ENCODE measurements at places on chromosomes 7 and 10.

- no peak for DNase-seq
Measured at GRCh38 chr7:96320442-96320841, 1.5 kb downstream of the SLC25A13 start.

- peak; percentile 57 for DNase-seq
Measured at GRCh38 chr7:140229591-140230515, 53.1 kb upstream of the KDM7A start.

- no peak for DNase-seq
Measured at GRCh38 chr10:78341953-78342614, 308.4 kb downstream of the RPS24 start.

GRCh38 chr7:99837649-99838361, 10.0 kb downstream of the CYP3A43 start:
- DNase-seq = no peak

DNA sequence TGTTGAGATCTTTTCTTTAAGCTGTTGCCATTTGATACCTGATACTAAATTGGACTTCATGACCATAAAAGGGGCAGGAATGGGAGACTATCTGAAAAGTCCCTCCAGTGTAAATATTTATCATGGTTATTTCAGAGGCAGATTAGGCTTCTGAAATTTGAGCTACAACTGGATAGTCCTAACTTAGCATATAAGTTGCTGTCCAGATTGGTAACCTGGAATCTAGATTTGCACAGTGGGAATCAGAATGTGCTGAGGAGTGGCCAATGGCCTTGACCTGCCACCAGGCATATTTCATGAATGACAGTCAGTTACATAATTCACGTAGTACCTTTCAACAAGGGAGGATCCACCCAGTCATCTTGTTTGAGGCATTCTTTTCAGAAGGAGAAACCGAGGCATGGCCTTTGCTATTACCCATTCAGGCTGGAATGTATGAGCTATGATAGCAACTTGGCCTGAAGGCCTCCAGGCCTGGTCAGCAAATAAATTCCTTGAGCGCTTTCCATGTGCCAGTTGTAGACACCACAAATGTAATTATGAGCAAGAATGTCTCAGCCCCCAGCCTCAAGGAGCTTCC, 80.0 kb downstream of the EEPD1 start:
- no peak for DNase-seq

- no peak for DNase-seq
Measured at GRCh38 chr7:100089458-100090196, 858 bp downstream of the COPS6 start.

GRCh38 chr10:95394161-95394880, 103.5 kb upstream of the PDLIM1 start:
- no peak for DNase-seq

- no peak for DNase-seq
Measured at GRCh38 chr10:88477343-88478085, 105.6 kb downstream of the RNLS start.

- peak; percentile 99 for DNase-seq
Measured at GRCh38 chr10:102641880-102642735, 2.2 kb upstream of the TRIM8 start.

- no peak for DNase-seq
Measured at GRCh38 chr10:23338155-23338828, 6.3 kb downstream of the C10orf67 start.

GRCh38 chr10:102462512-102463054, 11.2 kb upstream of the C10orf95 start:
- DNase-seq = no peak

GRCh38 chr7:54249686-54250085, 292.5 kb upstream of the VSTM2A start:
- DNase-seq = no peak

GRCh38 chr10:14838582-14839304, 637 bp downstream of the HSPA14 start:
- peak; percentile 29 for DNase-seq

DNA sequence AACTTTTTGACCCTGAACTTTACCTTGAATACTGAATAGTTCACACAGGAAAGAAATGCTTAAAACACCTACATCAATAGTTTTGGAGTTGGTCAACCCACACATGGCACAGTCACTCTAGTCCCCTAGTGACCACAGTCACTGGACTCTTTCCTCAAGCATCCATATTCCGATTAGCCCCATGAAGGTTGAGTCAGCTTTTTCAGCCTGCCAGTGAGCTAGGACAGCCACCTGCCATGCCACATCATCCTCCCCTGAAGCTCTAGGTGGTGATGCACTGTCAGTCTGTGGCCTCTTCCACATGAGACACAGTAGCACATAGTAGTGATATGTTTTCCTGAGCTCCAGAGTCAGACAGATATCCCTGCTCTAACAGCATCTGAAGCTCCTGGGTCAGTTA, 537.2 kb downstream of the XPNPEP1 start:
- DNase-seq = no peak

GRCh38 chr10:78140066-78140630, 106.5 kb downstream of the RPS24 start:
- DNase-seq = no peak

GRCh38 chr7:152594801-152595200, 81.1 kb downstream of the XRCC2 start:
- DNase-seq = no peak

DNA sequence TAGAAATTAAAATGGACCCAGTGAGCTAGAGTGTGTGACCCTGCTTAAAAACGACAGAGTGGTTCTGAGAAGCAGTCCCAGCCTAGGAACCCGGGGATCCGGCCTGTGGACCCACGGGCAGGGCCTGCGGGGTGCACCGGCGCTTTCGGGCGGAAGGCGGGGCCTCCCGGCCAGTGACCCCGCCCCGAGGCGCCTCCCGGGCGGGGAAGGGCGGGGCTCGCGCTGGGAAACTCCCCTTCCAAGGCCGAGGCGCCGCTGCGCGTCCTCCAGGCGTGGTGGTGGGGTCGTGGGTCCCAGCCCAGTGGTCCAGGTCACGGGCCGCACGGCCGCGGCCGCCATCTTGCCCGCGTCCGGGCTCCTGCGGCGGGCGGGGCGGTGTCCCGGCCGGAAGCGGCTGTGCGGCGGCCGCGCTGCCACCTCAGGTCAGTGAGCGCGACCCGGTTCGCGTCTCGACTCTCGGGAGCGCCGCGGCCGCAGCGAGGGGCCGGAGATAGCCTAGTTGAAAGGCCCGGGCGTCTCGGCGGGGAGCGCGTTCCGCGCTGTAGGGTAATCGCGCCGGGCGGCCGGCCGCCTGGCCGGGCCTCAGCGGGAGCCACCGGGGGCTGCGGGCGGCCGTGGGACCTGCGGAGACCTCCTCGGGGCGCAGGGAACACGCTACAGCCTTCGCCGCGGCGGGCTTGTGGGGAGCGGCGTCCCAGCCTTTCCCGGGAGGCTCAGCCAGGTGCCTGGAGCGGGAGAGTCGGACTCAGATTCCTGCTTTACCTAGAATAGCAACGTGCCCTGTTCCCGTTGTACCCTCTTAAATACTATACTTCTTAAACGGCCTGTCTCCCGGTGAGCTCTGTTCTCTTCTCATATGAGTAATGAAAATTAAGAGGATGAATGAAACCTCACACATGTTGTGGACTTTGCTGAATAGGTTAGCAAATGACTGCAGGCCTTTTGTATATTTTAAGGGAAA, at the start of gene MIOS:
Gene MIOS (plus strand): TSS at position 234 of the 961 bp plus-strand sequence. CDS start 5,592 bp downstream, outside the sequence.
- peak; percentile 82 for DNase-seq

- no peak for DNase-seq
Measured at GRCh38 chr10:74794531-74794930, 31.9 kb upstream of the KAT6B start.

- DNase-seq = no peak
Measured at GRCh38 chr7:157445956-157446295, 109.1 kb downstream of the DNAJB6 start.

DNA sequence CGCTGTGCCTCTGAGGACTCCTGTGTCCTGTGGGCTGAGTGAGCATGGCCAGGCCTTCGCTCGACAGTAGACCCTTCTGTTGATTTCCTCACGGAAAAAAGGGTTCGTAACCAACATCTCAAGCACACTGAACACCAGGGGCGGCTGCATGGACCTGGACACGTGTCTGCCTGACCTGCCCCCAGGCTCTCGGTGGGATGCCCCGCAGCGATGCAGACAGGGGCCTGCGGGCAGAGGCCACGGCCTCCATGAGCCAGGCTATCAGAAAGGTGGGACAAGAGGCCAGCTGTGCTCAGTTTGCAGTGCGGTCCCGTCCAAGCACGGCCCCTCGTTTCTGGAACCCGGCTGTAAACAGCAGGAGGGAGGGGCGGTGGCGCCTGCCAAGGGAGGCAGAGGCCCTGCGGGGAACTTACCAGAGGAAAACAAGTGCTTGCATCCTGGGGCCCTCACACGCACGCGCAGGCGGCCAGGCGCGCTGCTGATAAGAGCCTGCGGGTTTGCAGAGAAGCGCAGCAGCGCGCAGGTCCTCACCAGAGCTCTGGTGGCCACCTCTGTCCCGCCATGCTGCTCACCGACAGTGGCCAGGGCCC, 10.6 kb downstream of the GPR146 start:
- peak; percentile 63 for DNase-seq
